Mesenteric fat pad (tissue), 1 donor: ENCODE measurements at places on chromosomes 3 and 15. TPM values are rescaled to one million over a fixed set of nuclear protein-coding genes. Genes with fewer than 3 reads are reported as not detected.
A peak's percentile ranks its signal among the peaks of the same experiment; 100 is the strongest.

Gene COPG1
- 183 TPM for total RNA-seq

DNA sequence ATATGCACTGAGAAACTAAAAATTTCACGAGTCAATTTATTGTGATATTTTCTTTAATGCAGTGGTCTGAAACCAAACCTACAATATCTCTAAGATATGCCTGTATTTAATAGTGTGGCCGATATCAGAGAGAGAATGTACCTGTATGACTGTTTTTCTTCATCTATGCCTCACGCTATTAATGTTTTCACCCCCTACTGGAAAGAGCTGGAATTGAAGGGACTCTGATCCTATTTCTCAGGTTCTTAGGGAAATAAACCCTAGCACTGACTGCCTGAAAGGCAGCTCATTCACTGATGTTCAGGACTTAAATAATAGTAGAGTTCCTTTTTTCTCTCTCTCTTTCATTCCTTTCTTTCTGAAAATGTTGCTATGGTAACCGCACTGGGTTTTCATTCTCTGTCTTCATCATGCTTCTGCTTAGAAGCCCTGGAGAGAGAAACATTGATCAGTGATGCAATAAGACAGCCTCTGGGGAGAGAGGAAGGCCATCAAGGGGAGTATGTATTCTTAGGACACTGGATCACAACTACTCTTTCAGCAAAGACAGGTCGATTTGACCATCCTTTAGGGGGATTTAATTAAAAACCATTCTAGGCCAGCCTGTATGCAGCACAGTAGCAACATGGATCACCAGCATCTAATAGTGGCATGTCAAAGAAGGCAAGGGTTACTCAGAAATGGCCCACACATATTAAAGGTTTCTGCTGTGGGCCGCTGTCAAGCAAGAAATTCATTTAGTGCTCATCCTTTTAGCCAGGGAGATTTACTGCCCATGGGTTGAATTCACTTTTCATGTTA is 1135.7 kb downstream of the IGSF11 start:
- DNase-seq = no peak

- DNase-seq = peak; percentile 87
These were observed 18.6 kb upstream of the PRSS50 start for GRCh38 chr3:46736006-46736872.

DNA sequence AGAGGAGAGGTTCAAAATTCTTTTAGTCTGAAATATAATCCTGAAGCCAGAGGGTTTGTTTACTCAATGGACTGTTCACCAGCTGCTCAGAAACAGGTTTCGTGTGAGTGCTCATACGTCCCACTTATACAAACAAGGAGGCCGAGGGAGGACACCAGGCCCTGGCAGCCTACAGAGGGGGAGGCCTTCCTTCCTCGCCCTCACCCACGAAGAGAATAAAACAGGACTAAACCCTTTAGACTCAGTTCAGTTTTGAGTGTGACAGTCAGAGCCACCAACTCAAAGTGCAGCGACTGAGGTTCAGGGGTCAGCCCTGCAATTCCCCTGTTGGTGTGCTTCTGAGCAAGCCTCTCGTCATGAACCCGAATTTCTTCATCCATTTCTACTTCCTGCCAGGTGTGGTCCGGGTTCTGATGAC is 17.3 kb downstream of the FAM174B start:
- DNase-seq = no peak

- no peak for DNase-seq
These were observed 420.4 kb downstream of the PDCD6IP start for GRCh38 chr3:34218706-34219385.

DNA sequence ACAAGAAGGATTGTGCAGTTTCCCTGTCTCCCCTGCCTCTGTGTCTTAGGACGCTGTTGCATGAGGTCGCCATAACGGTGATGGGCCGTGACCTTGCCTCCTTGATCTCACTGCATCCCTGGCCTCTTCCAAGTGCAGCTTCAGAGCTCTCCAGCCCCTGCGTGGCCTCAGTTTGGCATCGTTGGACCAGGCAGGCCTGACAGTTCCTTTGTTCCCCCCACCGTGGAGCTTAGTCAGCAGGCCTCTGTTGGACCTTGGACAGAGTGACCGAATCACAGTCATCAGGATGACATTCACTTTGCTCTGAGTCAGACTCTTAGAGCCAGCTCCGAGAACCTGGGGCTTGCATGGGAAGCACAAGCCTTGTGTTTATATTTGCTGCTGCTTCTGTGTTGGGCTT is 139.4 kb downstream of the OPA1 start:
- DNase-seq = no peak

DNA sequence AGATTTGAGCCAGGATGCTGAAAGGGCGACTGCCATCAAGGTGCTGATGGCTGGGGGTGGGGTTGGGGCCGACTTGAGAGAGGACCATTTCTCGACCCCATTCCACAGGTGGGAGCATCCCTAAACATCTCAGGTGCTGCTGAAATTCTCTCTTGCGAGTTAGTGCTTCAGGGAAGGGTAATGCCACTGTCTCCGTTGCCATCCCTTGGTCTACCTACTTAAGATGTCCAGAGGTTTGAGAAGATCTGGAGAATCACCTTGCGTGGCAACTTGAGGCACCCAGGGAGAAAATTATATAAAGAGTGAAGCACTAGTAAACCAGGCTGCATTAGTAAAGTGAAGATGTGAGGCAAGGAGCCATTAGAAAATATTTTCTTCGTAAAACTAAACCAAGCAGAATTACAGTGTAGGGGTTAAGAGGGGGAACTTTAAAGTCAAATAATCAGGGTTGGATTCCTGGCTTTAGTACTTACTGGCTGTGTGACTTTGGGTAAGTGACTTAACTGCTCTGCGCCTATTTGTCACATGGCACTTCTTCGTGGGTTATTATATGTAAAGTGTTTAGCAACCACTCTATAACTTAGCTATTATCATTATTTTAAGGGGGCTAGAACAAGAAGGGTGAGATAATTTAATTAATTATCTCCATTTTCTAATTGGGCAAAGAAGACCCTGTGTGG is 662 bp upstream of the RFTN1 start:
- DNase-seq = no peak
